ENCODE measurements at places on chromosomes 3 and 15.

- H3K36me3 ChIP-seq = no peaks in the 10 kb centered on the region
- H3K4me1 ChIP-seq = no peaks in the 10 kb centered on the region
- no peak overlapping the region for H3K4me3 ChIP-seq
These were observed 41.4 kb upstream of the VEPH1 start for GRCh38 chr3:157544501-157545130.

DNA sequence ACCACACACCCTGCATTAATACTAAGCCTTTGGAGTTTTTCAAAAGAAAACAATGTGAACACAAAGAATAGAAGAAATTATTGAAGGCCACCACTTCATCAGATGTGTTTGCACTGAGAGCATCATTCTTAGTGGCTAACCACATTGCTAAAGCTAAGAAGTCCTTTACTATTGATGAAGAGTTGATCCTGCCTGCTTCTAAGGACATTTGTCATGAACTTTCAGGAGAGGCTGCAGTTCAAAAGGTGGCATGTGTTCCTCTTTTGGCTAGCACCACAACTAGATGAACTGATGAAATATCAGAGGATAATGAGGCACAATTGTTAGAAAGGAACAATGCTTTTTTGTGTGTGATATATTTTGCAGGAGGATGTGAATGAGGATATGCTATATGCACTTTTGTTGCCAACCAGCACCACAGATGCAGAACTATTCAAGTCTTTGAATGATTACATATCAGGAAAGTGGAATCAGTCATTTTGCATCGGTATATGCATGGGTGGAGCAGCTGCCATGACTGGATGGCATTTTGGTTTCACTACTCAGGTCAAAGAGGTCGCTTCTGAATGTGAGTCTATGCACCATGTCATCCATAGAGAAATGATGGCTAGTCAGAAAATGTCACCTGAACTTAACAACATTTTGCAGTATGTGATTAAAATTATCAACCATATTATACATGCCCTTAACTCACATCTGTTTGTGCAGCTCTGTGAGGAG, 2.5 kb upstream of the EID1 start:
- H3K4me1 ChIP-seq = peaks cover 19% of the 10 kb centered on the region
- peaks cover 9% of the 10 kb centered on the region for H3K36me3 ChIP-seq
- H3K4me3 ChIP-seq = no peak overlapping the region
- no peak overlapping the region for H3K27ac ChIP-seq
- peaks cover 26% of the 10 kb centered on the region for H3K27me3 ChIP-seq

- no peak overlapping the region for H3K27ac ChIP-seq
- no peaks in the 10 kb centered on the region for H3K27me3 ChIP-seq
- peak; percentile 49 for ATAC-seq
- no peaks in the 10 kb centered on the region for H3K36me3 ChIP-seq
These were observed 134.5 kb downstream of the FBN1 start for GRCh38 chr15:48510976-48511375.

- H3K27me3 ChIP-seq = no peaks in the 10 kb centered on the region
- no peak overlapping the region for H3K27ac ChIP-seq
- H3K4me1 ChIP-seq = no peaks in the 10 kb centered on the region
- H3K36me3 ChIP-seq = no peaks in the 10 kb centered on the region
- H3K4me3 ChIP-seq = no peak overlapping the region
- ATAC-seq = no peak
These were observed 659.3 kb upstream of the ARRDC4 start for GRCh38 chr15:97301166-97301565.

GRCh38 chr3:178525251-178525650, 11.0 kb upstream of the KCNMB2 start:
- no peaks in the 10 kb centered on the region for H3K27me3 ChIP-seq
- H3K27ac ChIP-seq = no peak overlapping the region
- H3K36me3 ChIP-seq = no peaks in the 10 kb centered on the region
- no peak overlapping the region for H3K4me3 ChIP-seq

DNA sequence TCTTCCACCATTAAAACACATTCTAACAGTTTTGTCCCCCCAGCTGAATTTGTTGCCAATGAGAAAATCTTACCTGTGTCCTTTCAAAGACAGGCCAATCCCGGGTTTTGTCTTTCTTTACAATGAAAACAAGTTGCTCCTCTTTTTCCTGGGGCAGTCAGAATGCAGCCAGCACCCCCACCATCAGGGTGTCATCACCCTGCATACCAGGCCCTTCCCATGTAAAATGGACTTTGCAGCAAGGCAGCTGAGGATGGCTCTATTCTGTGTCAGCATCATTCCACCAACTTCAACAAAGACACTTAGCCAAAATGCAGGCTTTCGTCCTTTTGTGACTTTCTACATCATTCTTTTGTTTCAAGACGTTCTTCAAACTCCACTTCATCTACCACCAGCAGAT, 490.9 kb downstream of the OCA2 start:
- ATAC-seq = no peak
- no peak overlapping the region for H3K27ac ChIP-seq
- no peak overlapping the region for H3K4me3 ChIP-seq
- no peaks in the 10 kb centered on the region for H3K36me3 ChIP-seq

- peaks cover 63% of the 10 kb centered on the region for H3K4me1 ChIP-seq
- no peak for ATAC-seq
- no peaks in the 10 kb centered on the region for H3K36me3 ChIP-seq
- no peaks in the 10 kb centered on the region for H3K27me3 ChIP-seq
- H3K27ac ChIP-seq = peak overlapping the region; percentile 76
These were observed 171.4 kb downstream of the NFKBIZ start for GRCh38 chr3:102020735-102021134.

GRCh38 chr3:71252466-71252865, 331.1 kb downstream of the FOXP1 start:
- no peaks in the 10 kb centered on the region for H3K27me3 ChIP-seq
- peaks cover 8% of the 10 kb centered on the region for H3K36me3 ChIP-seq
- no peak for ATAC-seq
- peaks cover 21% of the 10 kb centered on the region for H3K4me1 ChIP-seq
- H3K27ac ChIP-seq = no peak overlapping the region

GRCh38 chr15:66128116-66128680, 125.4 kb downstream of the MEGF11 start:
- no peak overlapping the region for H3K27ac ChIP-seq
- no peaks in the 10 kb centered on the region for H3K36me3 ChIP-seq
- peak; percentile 32 for ATAC-seq
- H3K4me3 ChIP-seq = no peak overlapping the region

DNA sequence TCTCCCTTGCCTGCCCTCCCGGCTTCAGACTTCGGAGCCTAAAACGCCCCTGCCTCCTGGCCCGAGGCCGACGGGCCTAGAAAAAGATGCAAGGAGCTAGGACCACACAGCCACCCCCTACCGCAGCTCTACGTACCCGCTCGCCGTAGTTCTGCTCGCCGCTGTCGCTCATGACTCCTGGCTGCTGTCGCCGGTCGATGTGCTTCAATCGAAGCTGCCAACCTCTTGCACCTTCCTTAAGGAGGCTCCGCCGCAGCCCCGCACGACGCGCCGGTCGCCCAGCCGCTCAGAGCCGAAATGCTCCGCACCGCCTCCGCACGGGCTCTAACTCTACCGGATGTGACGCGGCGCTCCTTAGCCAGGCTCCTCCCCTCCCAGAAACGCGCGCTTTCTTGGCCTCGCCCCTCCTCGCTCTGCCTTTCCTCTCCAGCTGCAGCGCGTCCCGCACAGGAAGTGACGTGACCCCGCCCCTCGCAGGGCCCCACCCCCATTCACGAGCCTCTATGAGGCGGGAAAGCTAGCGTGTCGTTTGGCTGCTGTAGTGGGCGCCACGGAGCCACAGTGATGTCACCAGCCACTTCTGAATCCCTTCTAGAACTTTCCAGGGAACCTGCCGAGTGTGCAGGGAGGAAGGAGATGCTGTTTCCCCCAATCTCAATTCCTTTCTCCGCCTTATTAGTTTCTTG, at the start of gene TRA2B:
Gene TRA2B (minus strand): TSS at position 326 of the 686 bp plus-strand sequence. CDS start 154 bp downstream, at position 172.
- peak; percentile 98 for ATAC-seq
- H3K27ac ChIP-seq = peak within 1 kb of the TSS; percentile 98
- H3K27me3 ChIP-seq = no peaks in the 10 kb centered on the region
- peaks cover 35% of the 10 kb centered on the region for H3K4me1 ChIP-seq
- peaks cover 26% of the 10 kb centered on the region for H3K36me3 ChIP-seq

DNA sequence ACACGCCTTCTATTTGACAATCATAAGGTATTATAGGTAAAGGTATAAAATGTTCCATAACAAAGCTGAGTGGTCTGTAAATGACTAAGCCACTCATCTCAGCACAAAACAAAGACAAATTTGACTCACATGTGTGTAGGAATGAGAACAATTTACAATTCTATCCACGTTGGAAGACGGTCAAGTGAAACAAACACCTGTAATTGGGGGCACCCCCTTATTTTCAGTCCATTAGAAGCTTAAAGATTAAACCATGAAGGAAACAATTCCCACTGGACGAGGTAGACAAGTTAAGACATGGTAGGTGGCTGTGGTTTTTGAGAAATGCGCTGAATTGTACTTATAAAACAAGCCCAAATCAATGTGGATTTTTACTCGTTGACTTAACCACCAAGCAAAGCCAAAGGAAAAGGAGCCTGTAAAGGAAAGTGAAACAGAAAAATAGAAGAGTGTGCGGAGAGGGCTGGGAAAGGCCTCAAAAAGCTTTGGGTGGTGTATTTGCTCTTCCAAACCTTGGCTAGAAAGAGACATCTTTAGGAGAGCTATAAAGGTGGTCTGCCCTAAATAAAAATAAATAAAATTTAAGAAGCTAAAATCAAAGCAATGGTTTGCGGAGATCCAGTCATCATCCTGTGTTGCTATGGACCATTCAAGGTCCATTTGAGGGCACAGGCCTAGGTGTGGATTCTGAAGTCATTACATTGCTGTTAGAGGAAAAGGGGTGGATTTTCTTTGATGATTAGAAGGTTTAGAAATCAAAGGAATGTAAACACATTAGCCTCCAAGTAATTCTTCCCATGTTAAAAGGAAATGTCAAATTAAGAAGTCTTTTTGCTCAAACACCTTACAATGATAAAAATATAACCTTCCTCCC, 135.0 kb downstream of the TFG start:
- no peak overlapping the region for H3K27ac ChIP-seq
- H3K36me3 ChIP-seq = no peaks in the 10 kb centered on the region
- peaks cover 27% of the 10 kb centered on the region for H3K27me3 ChIP-seq
- H3K4me1 ChIP-seq = no peaks in the 10 kb centered on the region
- no peak for ATAC-seq

DNA sequence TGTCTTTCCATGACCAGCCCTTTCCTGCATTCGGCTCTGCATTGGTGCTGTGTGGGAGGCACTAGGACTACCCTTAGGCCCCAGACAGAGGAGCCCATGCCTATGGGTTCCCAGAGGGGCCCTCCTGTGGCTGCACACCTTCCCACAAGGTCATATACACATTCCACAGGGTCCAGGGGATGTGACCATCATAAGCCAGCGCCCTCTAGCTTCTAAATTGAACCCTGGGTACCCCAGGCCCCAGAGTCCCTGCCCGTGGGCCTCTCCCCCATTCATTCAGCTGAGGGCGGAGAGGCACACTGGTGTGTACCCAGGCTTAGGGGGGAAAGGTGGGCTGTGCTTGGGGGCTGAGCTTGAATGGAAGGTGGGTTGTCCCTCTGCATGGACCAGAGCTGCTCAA, 10.2 kb upstream of the SLC6A6 start:
- no peak for ATAC-seq
- no peak overlapping the region for H3K4me3 ChIP-seq
- H3K27me3 ChIP-seq = peaks cover 9% of the 10 kb centered on the region
- H3K4me1 ChIP-seq = peaks cover 17% of the 10 kb centered on the region
- H3K36me3 ChIP-seq = no peaks in the 10 kb centered on the region

GRCh38 chr15:26178640-26179220, 315.6 kb upstream of the ATP10A start:
- H3K4me1 ChIP-seq = no peaks in the 10 kb centered on the region
- H3K4me3 ChIP-seq = no peak overlapping the region
- no peaks in the 10 kb centered on the region for H3K36me3 ChIP-seq
- ATAC-seq = no peak

DNA sequence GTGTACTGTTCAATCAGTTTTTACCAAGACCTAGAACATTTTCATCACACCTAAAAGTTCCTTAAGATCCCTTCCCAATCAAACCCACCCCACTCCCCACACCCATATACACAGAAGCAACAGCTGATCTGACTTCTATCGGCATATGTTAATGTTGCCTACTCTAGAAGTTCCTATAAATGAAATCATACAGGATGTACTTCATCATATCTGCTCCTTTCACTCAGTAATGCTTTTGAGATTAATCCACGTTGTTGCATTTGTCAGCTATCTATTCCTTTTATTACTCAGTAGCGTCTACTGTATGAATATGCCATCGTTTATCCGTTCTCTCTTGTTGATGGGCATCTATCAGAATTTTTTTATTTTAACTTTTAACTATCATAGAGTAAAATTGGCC, 14.3 kb upstream of the FILIP1L start:
- H3K4me1 ChIP-seq = no peaks in the 10 kb centered on the region
- H3K4me3 ChIP-seq = no peak overlapping the region
- peaks cover 7% of the 10 kb centered on the region for H3K36me3 ChIP-seq
- no peaks in the 10 kb centered on the region for H3K27me3 ChIP-seq
- ATAC-seq = no peak

GRCh38 chr15:39736412-39737195, 46.0 kb downstream of the FSIP1 start:
- no peak overlapping the region for H3K27ac ChIP-seq
- H3K36me3 ChIP-seq = no peaks in the 10 kb centered on the region
- H3K27me3 ChIP-seq = peaks cover 10% of the 10 kb centered on the region
- H3K4me3 ChIP-seq = no peak overlapping the region

DNA sequence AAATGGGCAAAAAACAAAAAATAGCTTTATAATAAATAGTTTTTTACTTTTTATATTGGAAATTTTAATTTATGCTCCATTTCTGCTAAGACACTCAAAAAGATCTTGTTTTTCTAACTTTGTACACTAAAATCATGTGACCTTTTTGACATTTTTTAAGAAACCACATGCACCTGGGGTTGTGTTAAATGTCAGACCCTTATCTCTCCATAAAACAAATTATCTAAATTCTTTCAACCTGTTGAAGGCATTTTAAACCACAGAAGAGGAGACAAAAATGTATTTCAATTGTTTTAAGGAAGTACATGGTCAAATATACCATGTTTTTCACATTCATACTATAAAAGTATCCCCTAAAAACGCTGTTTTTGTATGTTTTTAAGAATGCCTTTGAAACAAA, 29.2 kb downstream of the IFT80 start:
- H3K27me3 ChIP-seq = no peaks in the 10 kb centered on the region
- H3K4me1 ChIP-seq = peaks cover 13% of the 10 kb centered on the region
- H3K4me3 ChIP-seq = no peak overlapping the region

DNA sequence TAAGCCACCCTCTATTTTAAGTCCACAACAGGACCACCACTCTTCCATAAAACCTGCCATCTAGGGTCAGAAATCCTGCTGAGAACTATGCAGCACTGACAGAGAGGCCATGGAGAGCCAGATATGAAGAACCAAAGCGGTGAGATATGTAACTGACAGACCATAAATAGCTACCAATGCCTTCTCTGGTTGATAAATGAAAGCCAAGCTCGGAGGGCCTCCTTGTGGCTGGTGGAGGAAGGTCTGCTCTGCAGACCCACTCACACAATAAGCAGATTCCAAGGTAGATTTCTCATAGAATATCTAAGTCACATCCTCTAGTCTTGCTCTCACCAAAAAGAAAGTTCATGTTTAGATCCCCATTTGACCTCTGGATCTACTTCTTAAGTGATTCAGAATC, 38.9 kb downstream of the RYK start:
- no peak for ATAC-seq
- H3K27ac ChIP-seq = no peak overlapping the region
- H3K27me3 ChIP-seq = no peaks in the 10 kb centered on the region
- H3K4me1 ChIP-seq = peaks cover 29% of the 10 kb centered on the region
